HS-5 (cell line): ENCODE measurements at places on chromosomes 4 and X.

DNA sequence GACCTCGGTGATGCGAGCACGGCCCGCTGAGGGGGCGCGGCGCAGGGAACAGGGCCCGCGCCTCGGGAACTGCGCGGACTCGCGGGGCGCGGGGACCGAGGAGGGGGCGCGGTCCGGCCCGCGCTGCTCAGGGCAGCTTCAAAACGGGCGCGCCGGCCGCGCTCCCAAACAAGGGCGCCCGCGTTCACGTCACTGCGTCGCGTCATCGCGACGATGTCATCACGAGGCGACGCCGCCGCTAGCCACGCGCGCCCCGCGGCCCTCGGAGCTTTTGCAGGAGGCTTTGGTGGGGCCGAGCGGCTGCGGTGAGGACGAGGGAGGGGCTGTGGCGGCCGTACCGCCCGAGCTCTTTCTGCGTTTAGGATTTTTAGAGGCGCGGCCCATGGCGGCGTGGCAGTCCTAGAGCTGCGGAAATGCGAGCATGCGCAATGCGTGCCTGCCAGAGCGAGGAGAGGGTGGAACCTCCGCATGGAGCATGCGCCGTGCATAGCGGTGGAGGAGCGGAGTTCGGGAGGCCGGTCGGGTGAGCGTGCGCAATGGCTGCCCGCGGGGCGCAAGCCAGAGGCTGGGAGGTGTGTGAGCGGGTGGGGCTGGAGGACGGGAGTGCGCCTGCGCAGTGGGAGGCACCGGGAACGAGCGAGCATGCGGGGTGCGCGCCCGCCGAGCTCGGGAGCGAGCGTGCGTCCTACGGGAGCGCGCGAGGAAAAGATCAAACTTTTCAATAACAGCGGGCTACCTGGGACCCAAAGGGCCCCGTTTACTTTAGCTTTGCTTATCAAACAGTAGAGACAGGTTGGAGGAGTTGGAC is at the start of gene PPP2R3B:
Gene PPP2R3B, minus strand, starts transcription at position 140 of the 808 bp plus-strand sequence. CDS start 216 bp downstream, outside the sequence.
- DNase-seq: peak; percentile 91

GRCh38 chr4:13543839-13544605 is at the start of gene NKX3-2:
Gene NKX3-2, minus strand, starts transcription at chr4:13544508. Its CDS starts 94 bp downstream, at chr4:13544414.
- DNase-seq: no peak

GRCh38 chr4:1200425-1201035 is 28.1 kb upstream of the SPON2 start:
- DNase-seq: peak; percentile 50

DNA sequence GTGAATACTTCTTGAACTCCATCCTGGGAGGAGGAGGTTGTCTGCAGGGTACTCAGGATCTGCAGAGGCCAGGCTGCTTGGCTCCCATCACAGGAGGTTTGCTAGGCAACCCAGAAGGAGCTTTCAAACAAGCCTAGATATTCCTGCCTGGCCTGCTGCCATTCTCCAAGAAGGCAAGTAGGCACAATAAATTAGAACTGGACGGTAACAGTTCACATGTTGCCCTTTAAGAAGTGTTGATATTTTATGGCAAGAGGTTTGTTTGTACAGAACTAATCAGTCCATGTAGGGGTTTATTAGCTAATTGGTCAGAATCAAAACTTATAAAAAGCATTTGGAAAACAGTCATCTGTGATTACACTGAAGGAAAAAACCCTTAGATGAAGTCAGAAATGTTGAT is 39.3 kb downstream of the SYNPO2 start:
- no peak for DNase-seq

DNA sequence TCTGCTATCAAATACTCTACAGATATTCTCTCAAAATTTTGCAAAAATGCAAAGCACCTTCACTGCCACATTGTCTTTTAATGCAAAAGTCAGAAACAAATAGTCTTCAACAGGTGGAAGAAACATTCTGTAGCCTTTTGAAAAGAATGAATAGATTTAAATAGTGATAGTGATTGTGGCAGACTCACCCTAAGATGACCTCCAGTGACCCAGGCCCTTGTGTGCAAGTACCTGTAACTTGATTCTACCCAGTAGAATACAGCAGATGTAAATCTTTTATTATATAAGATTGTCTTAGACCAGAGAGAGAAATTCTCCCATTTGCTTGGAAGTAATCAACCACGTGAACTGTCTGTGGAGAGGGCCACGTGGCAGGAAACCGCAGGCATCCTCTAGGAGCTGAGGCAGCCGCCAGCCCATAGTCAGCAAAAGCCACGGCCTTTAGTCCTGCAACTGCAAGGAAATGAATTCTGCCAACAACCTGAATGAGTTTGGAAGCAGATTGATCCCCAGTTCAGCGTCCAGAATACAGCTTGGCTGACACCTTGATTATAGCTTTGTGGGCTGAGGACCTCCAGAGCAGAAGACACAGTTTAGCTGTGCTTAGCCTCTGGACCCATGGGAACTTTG is 272.5 kb downstream of the ARHGAP10 start:
- no peak for DNase-seq

DNA sequence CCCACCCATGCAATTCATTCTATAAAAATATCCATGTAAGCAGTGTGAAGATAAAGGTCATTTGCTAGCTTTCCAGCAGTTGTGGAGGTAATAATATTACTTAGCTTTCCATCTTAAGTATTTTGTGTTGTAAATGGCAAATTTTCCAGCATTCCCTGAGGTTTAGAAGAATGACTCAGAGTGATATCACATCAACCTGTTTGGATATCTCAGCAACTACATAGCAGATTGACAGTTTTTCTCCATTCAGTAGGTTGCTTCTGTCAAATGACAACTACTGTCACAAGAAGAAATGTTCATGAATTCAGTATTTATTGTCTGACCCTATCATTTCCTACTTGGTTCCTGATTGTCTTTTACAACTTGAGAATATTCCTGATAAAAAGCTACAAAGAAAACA is 434.9 kb upstream of the GALNTL6 start:
- DNase-seq: peak; percentile 23

DNA sequence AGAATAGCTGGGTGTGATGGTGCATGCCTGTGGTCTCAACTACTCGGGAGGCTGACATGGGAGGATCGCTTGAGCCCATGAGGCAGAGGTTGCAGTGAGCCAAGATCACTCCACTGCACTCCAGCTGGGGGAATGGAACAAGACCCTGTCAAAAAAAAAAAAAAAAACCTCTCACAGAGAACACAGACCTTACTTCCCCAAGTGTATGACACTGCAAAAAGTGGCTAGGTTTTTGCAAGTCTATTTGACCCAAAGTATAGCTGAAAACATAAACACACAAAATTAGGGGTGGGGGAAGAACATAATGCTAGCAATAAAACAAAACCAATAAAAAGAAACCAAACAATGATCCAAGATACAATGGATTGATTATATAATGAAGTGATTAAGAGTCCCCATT is 6.7 kb downstream of the LAMP2 start:
- no peak for DNase-seq

- DNase-seq: no peak
Observed at GRCh38 chrX:99698451-99698850, 711.6 kb downstream of the PCDH19 start.

GRCh38 chr4:138053641-138054301 is 188.4 kb downstream of the SLC7A11 start:
- DNase-seq: peak; percentile 93

GRCh38 chr4:2249526-2250356 is 7.8 kb upstream of the HAUS3 start:
- no peak for DNase-seq

DNA sequence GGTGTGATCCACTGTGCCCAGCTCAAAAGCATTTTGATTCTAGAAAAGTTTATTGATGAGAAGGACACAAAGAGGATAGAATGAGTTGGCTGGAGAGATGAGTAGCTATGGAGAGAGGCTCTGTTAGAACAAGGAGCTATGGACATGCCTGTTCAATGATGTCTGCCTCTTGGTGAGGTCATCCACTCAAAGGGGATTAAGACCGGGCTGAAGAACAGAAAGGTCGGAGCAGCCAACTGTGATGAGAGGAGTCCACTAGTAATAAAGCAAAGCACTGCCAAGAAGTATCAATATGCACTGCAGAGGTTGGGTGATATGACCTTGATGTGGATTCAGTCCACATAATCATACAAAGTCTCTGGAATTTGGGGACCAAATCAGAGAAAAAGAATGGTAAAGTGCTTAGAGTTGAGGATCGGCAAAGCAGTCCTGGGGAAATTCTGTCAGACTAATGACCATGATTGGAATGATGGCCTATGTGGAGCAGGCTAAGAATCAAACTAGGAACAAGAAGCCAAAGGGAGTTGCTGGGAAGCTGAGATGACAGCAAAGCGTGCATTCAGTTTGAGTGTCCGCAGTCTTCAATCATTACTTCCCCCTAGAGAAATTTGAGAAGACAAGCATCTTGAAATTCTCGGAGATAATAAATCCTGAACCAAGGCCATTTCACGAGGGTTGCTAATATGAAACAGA is 55.7 kb upstream of the MMAA start:
- DNase-seq: no peak

DNA sequence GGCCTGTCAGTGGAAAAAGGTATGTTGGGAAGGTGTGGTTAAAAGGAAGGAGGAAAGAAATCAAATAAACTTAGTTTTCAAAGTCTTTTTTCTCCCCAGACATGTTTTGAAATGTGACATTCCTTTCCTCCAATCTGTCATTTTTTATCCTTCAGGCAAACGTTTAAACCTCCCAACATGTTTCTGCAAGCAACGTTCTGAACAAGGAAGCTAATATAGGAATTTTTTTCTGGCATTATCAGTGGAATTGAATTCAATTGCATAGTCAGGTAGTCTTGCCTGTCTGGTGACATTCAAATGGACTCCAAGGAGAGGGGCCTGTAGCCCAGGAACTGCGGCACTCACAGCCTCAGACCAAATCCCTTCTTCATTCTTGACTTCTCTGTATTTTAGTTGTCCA is 30.0 kb upstream of the RASSF6 start:
- no peak for DNase-seq

DNA sequence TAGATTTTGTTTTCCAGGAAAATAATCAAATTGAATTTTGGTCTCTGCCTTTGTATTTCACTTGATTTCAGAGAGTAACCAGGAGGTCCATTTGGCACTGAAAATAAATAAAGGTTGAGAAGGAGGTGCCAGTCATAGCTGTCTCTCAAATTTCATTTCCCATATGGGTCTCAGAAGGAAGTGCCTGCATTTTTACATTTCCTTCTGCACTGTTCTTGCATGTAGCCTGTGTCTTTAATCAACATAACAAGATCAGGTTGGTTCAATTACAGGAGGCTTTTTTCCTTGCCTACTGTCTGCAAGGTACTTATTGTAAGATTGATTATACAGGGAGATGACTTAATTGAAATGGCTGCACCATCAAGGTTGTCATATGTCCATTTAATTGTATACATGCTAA is 15.7 kb downstream of the LRRC66 start:
- DNase-seq: no peak

DNA sequence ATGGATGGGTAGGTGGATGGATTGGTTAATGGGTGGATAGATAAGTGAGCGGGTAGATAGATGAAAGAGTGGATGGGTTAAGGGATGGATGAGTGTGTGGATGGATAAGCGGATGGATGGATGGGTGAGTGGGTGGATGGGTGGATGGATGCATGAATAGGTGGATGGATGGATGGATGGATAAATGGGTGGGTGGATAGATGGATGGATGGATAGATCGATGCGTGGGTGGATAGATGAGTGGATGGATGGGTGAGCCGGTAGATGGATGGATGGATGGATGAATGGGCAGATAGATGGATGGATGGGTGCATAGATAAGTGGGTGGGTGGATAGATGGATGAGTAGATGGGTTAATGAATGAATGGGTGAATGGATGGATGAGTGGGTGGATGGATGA is 90.9 kb downstream of the CPZ start:
- DNase-seq: no peak

DNA sequence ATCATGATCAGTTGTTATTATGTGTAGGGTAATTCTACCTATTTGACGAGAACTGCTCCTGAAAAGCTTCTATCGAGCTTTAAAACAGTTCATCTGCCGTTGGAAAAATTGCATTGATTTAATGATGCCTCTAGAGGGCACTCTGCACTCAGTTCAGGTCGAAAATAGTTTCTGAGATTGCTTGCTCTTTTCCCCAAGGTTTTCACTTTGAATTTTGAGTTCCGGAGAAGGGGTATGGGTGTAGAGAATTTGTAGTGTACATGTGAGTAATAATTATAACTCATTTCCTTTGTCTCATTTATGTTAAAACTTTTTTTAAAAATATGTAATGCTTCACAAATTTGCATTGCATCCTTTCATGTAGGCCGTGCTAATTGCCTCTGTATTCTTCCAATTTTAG is 28.4 kb upstream of the TNIP3 start:
- DNase-seq: no peak

GRCh38 chr4:55078987-55079386 is 46.4 kb downstream of the KDR start:
- DNase-seq: peak; percentile 9

GRCh38 chr4:5883916-5884315 is 9.0 kb downstream of the CRMP1 start:
- DNase-seq: no peak

- no peak for DNase-seq
Observed at GRCh38 chr4:88280228-88280795, 4.0 kb downstream of the PPM1K start.

DNA sequence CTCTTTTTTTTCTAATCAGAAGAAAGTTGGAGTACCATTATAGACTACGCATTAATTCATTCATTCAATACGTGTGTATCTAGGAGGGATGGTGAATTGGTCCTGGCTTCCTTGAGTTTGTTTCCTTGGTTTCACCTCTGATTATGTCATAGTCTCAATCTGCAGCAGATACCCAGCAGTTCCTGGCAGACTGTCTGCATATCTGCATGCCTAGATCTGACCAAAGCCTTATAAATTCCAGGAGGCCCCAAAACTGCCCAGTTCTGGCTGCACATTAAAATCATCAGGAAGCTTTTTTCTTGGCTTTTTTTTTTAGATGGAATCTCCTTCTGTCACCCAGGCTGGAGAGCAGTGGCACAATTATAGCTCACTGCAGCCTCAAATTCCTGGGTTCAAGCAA is 27.2 kb upstream of the SLC34A2 start:
- no peak for DNase-seq

DNA sequence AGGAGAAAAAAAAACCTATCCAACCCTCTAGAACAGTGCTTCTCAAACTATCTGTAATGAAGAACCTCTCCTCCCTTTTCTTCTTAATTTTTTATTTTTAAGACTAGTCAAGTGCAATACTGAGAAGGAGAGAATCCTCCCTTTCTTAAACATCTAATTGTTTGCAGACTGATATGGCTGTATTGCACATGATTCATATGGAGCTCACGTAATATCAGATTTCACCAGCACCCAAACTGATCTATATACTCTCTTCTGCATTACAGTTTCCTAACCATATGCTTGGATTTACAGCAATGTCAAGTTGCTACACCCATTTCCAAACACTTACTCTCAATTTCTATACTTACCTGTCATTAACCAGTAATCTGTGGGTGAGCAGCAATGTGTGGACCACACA is 9.5 kb downstream of the PRMT9 start:
- DNase-seq: peak; percentile 22

DNA sequence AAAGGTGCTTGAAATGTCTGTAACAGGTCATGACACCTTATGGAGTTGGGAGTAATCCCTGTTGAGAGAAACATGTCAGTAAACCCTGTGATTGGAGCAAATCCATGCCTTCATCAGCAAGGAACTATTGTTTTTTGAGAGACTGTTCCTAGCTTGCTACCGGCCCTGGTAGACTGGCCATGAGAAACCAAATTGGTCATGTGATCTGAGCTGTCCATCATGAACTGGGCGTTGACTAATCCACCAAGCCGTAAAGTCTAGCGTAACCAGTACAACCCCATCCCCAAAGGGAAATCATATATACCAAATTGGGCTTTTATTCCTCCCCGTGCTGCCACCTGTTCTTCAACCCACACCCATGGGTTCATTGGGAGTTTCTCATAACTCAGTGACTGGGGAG is 143.7 kb downstream of the PHF8 start:
- DNase-seq: no peak
